Bladder microvascular endothelial cell (primary cell): ENCODE measurements at places on chromosomes 7 and 10. TPM values are rescaled to one million over a fixed set of nuclear protein-coding genes. Genes with fewer than 3 reads are reported as not detected.

The NANOS1 gene
- 0.16 and 0.25 TPM in 2 replicates for total RNA-seq

The UNCX gene
- total RNA-seq: not detected in 2 replicates

The CYP3A7 gene
- not detected in 2 replicates for total RNA-seq

The CFAP43 gene
- under 0.01 TPM in 1 of 2 replicates, not detected in the other for total RNA-seq

The TRPV5 gene
- not detected in 2 replicates for total RNA-seq

The KCNMA1 gene
- under 0.01 and 0.63 TPM in 2 replicates for total RNA-seq

The ZNF775 gene
- total RNA-seq: 7.0 and 7.8 TPM in 2 replicates
